ENCODE measurements at places on chromosomes 3 and 15. TPM values are rescaled to one million over a fixed set of nuclear protein-coding genes. Genes with fewer than 3 reads are reported as not detected.

DNA sequence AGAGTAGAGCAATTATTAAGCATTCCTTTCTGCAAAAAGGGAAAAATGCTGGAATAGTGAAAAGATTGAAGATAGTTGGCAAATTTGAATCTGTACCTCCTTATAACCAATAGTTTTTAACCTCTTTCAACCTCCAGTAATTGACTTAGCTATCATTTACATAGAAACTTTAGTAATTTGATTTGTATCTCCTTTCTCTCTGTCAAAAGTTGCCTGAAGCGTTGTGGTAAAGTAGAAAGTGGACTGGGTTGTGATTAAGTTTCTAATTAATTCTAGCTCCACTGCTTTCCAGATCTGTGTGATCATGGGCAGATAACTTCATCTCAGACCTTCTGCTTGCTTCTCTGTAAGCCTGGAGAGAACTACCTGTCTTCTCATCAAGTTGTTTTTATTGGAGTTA lies 24.8 kb downstream of the GLCE start:
- DNase-seq = no peak

DNA sequence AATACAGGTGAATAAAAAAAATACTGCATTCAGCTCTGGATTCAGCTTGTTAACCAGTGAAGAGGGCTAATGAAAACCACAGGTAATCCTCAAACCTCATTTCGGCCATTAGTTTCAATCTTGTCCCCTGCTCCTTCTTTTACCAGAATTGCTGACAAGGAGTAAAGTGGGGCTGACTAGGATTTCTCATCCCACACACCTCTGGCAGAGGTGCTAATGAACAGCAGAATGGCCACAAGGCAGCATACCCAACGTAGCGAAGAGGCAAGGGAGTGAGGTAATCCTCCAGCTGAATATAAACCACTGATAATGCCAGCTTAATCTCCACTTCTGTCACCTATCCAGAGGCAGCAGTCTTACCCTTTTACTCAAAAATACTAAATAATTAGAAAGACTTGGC lies 248.8 kb upstream of the CDIN1 start:
- DNase-seq = no peak

- no peak for DNase-seq
These were observed 274.0 kb upstream of the TGFBR2 start for GRCh38 chr3:30332196-30333021.

DNA sequence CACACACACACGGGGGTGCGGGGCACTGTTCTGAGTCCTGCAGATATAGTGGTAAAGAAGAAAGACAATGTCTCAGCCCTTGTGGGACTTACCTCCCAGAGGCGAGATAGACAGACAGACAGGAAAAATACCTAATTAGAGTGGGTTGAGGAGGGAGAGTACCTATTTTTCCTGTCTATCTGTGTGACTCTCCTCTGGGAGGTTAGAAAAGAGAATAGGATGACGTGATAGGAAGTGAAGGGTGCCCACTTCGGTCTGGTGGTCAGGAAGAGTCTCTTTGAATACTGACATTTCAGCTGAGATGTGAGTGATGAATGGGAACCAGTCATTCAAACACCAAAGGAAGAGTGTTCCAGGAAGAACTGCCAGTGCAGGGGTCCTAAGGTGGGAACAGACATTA lies 4.1 kb upstream of the APOD start:
- no peak for DNase-seq

- no peak for DNase-seq
These were observed 21.2 kb downstream of the STARD5 start for GRCh38 chr15:81302701-81303109.

DNA sequence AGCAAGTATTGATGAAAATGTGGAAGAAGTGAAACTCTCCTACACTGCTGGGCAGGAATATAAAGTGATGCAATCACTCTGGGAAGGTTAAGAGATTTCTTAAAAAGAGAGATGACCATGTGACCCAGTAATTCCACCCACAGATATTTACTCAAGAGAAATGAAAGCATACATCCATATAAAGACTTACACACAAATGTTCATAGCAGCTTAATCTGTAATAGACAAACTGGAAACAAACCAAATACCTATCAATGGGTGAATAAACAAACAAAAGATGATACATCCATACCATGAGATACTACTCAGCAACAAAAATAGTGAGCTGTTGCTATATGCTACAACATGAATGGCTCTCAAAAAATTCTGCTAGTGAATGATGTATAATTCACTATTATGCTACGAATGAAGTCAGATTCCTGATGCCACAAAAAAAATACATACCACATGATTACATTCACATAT lies 463.3 kb downstream of the MAGI1 start:
- DNase-seq = no peak

Gene FAM43A
- 4.0 TPM for total RNA-seq

- DNase-seq = no peak
These were observed 60.9 kb upstream of the CDV3 start for GRCh38 chr3:133512416-133513089.

DNA sequence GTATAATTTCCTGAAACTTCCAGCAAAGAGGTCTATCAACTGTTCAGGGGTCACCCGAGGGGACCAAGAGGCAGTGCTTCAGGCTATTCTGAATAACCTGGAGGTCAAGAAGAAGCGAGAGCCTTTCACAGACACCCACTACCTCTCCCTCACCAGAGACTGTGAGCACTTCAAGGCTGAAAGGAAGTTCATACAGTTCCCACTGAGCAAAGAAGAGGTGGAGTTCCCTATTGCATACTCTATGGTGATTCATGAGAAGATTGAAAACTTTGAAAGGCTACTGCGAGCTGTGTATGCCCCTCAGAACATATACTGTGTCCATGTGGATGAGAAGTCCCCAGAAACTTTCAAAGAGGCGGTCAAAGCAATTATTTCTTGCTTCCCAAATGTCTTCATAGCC lies 6.8 kb downstream of the GCNT3 start:
- no peak for DNase-seq

Gene HIGD2B
- total RNA-seq = not detected

DNA sequence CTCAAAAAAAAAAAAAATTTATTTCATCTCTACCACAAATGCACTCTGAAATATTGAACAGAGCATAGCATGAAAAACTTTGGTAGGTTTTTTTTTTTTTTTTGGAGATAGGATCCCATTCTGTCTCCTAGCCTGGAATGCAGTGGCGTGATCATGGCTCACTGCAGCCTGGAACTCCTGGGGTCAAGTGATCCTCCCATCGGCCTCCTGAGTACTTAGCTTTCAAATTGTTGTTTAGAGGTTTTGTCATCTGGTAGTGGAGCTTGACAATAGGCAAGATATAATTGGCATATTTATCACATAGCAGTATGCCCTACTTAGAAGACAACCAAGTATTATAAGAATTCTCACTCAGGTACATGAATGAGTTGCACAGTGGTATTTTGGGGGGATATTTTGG lies 234.2 kb upstream of the ST8SIA2 start:
- DNase-seq = no peak

- no peak for DNase-seq
These were observed at the start of gene RTP2 for GRCh38 chr3:187702507-187703033. Gene RTP2, minus strand, starts transcription at chr3:187702557. Its CDS starts 429 bp downstream, at chr3:187702128.

DNA sequence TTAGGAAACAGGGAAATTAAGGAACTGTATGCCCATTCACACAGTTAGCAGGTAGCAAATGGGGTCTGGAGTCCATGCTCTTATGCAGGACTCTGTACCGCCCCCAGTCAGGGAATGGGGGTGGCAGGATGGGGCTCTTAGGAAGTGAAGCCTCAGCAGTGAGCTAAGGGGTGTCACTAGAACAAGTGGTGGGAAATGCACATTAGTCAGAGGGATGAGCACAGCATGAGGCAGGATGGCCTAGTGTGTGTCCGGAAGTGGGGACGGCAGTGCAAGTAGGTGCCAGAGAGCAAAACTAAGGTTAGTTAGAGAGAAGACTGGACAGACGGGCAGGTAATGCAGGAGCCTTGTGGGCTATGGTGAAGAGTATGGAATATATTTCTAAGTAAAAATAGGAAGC lies 60.7 kb downstream of the ST3GAL6 start:
- DNase-seq = no peak

Gene ACTC1
- total RNA-seq = 2.9 TPM

DNA sequence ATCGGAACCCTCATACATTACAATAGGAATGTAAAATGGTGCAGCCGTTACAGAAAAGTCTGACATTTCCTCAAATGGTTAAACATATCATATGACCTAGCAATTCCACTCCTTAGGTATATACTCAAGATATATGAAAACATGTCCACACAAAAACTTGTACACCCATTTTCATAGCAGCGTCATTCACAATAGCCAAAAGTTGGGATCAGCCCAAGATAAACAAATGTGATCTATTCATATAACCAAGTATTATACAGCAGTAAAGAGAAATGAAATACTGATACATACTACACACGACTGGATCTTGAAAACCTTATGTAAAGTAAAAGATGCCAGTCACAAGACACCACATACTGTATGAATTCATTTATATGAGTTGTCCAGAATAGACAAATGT lies 102.4 kb downstream of the MSL2 start:
- no peak for DNase-seq

DNA sequence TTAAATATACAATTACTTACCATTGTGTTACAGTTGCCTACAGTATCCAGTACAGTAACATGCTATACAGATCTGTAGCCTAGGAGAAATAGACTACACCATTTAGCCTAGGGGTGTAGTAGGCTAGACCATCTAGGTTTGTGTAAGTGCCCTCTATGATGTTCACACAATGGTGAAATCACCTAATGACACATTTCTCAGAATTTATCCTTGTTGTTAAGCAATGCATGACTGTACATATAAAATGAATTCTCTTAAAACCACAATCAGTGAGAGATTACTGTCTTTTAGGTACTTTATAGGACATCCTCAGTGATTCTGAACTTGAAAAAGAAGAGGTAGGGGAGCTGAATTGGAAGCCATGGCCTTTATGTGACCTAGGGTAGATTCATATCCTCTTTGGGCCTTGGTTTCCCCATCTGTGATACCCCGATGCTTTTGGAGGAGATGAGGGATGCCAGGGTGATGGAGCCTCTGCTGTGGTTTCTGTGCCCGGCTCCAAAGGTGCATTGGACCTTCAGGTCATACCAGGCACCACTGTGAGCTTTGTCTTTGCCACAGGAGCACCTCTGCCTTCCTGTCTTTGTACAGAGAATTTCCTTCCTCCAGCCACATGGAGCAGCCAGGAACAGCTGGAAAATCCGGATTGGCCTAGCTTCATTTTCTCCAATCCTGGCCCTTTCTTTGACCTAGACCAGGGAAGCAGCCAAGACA lies 51.9 kb upstream of the FLNB start:
- no peak for DNase-seq

DNA sequence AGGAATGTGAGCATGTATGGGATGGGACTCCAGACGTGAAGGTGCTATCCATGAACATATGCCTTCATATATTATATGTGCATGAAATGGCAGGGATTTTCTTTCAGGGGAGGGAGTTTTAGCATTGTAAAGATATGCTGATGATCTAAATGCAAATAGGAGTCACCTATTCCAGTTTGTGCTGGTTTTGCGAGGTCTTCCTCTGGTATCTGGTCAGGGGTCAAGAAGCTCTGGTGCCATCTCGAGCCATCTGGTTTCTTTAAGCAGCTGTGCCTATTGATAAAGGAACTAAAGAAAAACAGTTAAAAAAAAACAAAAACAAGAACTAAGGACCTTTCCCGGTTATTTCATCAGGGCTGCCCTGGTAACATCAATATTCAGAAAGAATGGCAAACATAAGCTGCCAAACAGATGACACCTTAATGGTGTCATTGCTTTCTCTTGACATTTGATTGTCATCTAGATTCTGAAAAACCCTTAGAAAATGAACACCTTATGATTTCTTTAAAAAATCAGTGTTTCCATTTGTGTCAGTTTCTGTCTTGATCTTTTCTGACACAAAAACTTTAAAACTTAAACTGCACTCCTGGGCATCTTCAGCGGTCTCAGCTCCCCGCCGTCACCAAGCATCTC lies 22.7 kb downstream of the APH1B start:
- no peak for DNase-seq

Gene LSAMP
- 4.3 TPM for total RNA-seq

All from ovary (tissue), 10 donors.